ENCODE measurements at places on chromosomes 16 and 17.

DNA sequence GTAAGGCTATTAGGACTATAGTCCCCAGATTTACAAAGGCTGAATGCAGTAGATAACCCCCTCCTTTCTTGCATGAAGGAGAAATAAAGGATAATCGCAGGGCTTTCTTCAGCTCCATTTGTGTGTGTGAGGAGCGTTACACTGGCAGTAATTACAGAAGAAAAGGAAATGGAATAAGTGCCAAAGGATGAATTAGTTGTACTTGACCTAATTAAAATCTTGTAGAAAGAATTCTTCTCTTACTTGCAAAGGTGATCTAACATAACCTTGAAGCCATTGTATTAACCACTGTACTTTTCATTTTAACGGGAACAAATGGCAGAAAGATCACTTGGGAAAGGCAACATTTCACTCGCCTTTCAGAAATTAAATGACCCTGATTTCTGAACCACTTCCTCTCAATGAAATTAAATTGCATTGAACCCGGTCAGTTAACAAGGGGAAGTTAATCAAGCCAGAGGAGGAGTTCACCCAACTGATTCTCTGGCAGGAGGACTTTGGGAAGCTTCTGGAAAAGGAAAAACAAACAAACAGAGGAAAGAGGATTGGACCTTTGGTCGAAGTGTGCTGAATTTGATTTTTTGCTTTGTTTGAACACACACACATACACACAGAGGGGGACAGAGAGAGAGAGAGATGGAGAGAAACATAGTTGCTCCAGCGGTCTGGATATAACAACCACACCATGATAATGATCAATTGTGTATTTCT, 90.6 kb downstream of the GP2 start:
- DNase-seq: no peak

DNA sequence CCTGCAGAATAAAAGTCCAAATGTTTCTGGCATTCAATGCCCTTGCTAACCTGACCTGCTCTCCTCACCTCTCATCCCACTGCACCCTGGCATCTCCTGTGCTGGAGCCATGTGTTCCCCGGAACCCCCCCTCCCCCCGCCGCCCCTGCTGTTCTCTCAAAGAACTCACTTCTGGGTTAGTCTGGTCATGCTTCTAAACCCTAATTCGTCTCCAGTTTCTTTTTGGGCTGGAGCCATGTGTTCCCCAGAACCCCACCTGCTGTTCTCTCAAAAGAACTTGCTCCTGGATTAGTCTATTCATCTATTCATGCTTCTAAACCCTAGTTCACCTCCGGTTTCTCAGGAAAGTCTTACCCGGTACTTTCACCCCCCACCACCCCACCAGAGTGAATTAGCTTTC, 808 bp upstream of the ALOX15 start:
- DNase-seq: no peak

DNA sequence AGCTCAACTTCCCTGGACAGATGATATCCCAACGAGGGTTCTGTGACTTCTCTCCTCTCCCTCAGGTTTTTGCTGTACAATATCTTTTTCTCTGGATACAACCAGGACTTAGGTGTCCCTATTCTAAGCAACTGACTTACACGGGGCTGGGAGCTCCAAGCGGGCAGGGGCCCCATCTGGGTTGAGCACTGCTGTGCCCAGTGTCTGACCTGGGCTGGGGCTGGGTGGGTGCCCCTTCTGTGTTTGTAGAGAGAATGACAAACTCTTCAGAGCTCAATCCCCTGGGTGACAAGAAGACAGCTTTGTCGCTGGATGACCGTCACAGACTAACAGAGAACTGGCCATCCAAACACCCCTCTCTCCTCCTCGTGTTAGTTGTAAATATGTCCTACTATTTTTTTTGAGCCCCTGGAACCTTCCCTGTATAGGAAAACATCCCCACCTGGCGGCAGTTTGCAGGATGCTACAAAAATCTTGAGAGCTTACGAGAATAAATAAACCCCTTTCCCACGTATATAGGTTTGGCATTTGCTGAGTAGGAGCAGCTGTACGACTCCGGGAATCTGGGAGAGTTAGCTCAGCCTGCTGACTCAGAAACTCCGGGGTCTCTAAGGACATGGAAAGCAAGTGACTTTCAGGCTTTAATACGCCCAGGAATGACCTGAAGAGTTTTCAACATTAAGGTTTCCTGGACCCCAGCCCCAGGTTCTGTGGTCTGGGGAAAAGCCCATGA, 23.7 kb upstream of the RCVRN start:
- DNase-seq: no peak

DNA sequence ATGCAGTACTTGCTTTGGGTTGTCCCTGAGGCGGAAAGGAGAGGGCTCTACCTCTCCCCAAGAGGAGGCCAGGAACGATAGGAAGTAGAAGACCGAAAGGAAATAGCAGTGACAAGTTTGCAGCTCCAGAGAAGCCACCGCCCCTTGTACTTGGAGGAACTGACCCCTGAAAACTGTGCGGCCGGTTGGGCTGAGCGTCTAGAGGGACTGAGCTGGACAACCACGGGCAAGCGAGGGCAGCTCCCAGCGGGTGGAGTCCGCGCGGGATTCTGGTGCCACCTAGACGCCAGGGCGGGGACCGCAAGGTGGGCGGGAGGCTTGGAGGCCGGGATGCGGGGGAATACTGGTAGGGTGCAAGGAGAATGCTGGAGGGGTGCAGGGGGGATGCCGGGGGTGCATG, 1.3 kb upstream of the SLC6A4 start:
- no peak for DNase-seq

GRCh38 chr16:55949518-55949917, 74.3 kb upstream of the CES5A start:
- no peak for DNase-seq
